Kidney (tissue), 22 donors: ENCODE measurements at places on chromosomes 6 and 20. TPM values are rescaled to one million over a fixed set of nuclear protein-coding genes. Genes with fewer than 3 reads are reported as not detected.

Gene GPR6
- total RNA-seq = not detected

Gene PTGIS
- total RNA-seq = 24.1 TPM

Gene RBPJL
- not detected for total RNA-seq

Gene MEI4
- total RNA-seq = 1.2 TPM

Gene NANP
- total RNA-seq = 5.1 TPM

Gene BPI
- total RNA-seq = 0.16 TPM
